ENCODE measurements at places on chromosomes 3 and 15.

DNA sequence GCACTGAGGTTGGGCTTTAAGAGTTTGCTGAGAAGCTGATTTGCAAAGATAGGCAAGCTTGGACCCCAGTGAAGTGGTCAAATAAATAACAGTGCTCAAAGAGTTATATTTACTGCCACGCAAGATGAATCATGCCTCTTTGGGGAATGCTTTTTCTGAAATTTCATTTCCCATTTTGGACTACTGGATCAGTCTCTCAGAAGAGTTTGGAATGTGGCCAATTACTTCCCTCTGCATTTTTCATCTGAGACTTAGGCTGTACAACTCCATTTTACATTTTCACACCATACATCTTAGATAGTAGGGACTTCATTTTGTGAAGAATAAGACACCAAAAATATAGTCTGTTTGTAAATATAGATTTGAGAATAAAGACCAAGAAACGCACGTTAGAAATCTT is 419.7 kb downstream of the FGF12 start:
- H3K27ac ChIP-seq, result no peak overlapping the region
- no peaks in the 10 kb centered on the region for H3K36me3 ChIP-seq
- H3K4me1 ChIP-seq, result no peaks in the 10 kb centered on the region
- no peaks in the 10 kb centered on the region for H3K27me3 ChIP-seq
- H3K4me3 ChIP-seq, result no peak overlapping the region

- DNase-seq, result no peak
- no peak overlapping the region for H3K4me3 ChIP-seq
- H3K4me1 ChIP-seq, result peaks cover 5% of the 10 kb centered on the region
Observed at GRCh38 chr15:88717382-88718031, 78.7 kb downstream of the ISG20 start.

GRCh38 chr3:58351920-58352319 is 19.2 kb downstream of the PXK start:
- H3K4me1 ChIP-seq, result peaks cover 28% of the 10 kb centered on the region
- no peaks in the 10 kb centered on the region for H3K27me3 ChIP-seq
- no peak overlapping the region for H3K4me3 ChIP-seq

GRCh38 chr15:68930268-68931022 is at the start of gene SPESP1:
TSS of gene SPESP1 (plus strand) at chr15:68930525. CDS start at chr15:68930654, 129 bp downstream.
- no peak within 1 kb of the TSS for H3K27ac ChIP-seq
- H3K27me3 ChIP-seq, result peaks cover 27% of the 10 kb centered on the region
- DNase-seq, result peak; percentile 37
- H3K36me3 ChIP-seq, result peaks cover 5% of the 10 kb centered on the region
- no peaks in the 10 kb centered on the region for H3K4me1 ChIP-seq
- peak within 1 kb of the TSS; percentile 58 for H3K4me3 ChIP-seq

DNA sequence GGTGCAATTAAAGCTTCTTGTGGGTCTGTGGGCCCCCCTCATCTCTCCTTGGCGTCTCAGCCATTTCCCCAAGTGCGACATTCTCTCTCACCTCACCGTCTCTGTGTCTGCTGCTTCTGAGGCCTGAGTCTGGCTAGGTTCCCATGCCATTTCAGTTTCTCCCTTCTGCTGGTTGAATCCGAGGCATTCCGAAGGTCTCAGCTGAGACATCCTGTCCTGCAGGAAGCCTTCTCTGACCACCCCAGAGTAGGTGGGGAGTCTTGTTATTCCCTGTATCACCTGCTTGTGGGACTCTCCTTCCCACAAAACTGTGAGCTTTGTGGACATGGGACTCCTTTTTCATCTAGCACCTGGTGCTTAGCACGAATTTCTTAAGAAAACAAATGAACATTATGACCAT is 78.3 kb downstream of the ASB7 start:
- H3K36me3 ChIP-seq, result peaks cover 2% of the 10 kb centered on the region
- no peaks in the 10 kb centered on the region for H3K4me1 ChIP-seq
- DNase-seq, result no peak
- H3K27ac ChIP-seq, result no peak overlapping the region

- H3K4me3 ChIP-seq, result no peak overlapping the region
- H3K4me1 ChIP-seq, result no peaks in the 10 kb centered on the region
- peaks cover 51% of the 10 kb centered on the region for H3K27me3 ChIP-seq
- no peak overlapping the region for H3K27ac ChIP-seq
- DNase-seq, result no peak
- no peaks in the 10 kb centered on the region for H3K36me3 ChIP-seq
Observed at GRCh38 chr15:71495398-71495780, 315.0 kb upstream of the NR2E3 start.

- H3K36me3 ChIP-seq, result no peaks in the 10 kb centered on the region
- no peak overlapping the region for H3K4me3 ChIP-seq
- H3K27ac ChIP-seq, result no peak overlapping the region
- peaks cover 57% of the 10 kb centered on the region for H3K27me3 ChIP-seq
- H3K4me1 ChIP-seq, result no peaks in the 10 kb centered on the region
- DNase-seq, result no peak
Observed at GRCh38 chr15:81763304-81763703, 282.5 kb downstream of the MEX3B start.

Measured in T-helper 17 cell (primary cell).